ENCODE measurements at places on chromosomes 7 and 10.

GRCh38 chr7:26390016-26390415 lies 98.4 kb downstream of the SNX10 start:
- no peak for DNase-seq

- no peak for DNase-seq
Measured at GRCh38 chr10:51907361-51907760, 208.0 kb upstream of the CSTF2T start.

DNA sequence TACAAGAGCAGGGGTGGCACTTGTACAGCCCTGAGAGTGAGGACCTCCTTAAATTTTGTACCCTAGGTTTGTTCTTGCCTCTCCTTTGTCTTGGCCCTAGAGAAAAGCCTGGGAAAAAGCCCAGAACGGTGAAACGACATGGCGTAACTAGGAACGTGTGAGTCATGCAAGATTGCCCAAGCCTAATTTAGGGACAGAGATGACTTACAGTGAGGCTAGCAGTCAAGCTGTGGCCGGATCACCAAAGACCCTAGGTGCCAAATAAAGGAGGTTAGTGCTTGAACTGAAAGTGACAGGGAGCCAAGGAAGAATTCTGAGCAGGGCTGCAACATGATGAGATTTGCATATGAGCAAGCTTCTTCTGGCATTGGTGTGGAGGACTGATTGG lies 25.1 kb downstream of the TBXAS1 start:
- no peak for DNase-seq

DNA sequence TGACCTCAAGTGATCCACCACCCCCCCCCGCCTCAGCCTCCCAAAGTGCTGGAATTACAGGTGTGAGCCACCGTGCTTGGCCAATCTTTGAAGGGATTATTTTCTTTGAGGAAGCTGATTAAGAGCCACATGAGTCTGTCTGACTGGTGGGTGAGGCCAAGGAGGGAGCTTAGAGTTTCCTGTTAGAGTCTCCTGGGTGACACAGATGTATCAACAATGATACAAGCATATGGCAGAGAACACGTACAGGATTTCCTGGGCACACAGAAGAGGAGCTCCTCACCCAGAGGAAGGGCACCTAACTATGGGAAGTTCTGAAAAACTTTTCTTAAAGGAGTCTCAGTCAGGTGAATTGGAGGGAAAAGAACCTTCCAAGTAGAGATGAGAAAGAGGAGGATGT lies 69.4 kb downstream of the GOLGA7B start:
- DNase-seq, result no peak

DNA sequence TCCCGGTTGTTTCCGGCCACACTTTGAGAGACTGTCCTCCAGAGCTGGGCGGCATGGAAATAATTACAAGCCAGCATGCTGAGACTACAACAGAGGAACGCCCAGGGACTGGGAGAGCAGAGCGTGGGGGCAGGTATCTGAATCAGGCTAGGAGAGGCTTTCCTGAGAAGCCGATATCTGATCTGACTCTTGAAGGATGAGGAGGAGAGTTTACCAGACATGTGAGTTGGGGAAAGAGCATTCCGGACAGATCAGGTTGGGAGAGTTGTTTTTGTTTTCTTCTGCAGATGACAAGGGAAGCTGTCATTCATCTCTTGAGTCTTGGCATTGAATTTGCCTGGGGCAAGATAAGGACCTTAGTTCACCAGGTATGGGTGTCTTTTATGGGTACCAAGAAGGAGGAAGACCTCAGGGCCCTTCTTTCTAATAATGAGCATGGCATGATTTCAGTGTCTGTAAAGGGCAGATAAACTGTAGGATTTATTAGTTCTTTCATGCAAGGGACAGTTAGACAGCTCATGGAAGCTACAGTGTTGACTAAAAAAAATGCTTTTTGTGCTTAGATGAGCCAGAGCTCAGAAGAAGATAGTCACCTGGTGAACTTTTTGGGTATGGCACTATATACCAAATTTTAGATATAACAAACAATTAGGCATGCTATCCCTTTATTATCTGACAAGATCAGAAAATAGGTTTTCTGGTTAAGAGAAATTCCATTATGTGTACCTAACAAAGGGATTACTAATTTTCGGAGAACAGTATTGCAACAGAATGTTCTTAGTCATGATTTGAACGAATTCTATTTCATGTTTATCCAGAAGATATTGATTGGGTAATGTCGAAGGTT lies 36.2 kb downstream of the WBP1L start:
- DNase-seq, result no peak

GRCh38 chr10:71747039-71747531 lies 26.2 kb downstream of the VSIR start:
- DNase-seq, result no peak
